SHP77 (cell line): ENCODE measurements at places on chromosomes 2 and 18.

GRCh38 chr2:217691516-217691915 lies 311.3 kb downstream of the TNS1 start:
- no peak for DNase-seq

DNA sequence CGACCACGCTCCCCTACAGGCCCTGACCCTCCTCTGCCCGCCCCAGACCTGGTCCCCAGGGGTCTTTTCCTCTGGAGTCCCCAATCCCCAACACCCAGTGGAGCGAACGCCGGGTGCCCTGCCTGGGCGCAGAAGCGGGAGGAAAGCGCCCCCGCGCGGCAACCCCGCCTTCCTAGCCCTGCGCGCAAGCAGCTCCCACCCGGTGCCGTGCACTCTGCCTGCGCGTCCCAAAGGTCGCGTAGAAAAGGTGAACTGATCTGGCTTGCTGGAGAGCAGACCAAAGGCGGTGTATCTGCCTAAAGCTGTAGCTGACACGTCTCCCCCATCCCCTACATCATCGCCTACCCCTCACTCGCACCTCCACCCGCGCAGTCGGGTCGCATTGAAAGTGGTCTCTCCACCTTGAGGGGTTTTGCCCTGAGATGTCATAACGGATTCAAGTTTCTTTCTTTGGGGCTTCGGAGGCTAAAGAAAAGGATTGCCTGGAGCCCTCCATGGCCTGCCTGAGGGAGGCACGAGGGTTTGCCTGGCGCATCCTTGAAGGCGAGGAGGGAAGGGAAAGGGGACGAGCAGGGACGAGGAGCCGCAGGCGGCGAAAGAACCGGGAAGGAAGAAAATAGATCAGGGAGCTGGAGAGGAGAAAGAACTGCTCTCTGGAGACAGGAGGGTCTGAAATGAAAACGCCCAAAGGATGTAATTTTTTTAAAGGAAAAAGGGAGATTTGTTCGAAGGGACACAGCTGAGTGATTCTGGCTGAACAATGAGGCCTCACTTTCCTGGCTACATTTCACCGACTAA lies 5.8 kb downstream of the GAD1 start:
- no peak for DNase-seq

DNA sequence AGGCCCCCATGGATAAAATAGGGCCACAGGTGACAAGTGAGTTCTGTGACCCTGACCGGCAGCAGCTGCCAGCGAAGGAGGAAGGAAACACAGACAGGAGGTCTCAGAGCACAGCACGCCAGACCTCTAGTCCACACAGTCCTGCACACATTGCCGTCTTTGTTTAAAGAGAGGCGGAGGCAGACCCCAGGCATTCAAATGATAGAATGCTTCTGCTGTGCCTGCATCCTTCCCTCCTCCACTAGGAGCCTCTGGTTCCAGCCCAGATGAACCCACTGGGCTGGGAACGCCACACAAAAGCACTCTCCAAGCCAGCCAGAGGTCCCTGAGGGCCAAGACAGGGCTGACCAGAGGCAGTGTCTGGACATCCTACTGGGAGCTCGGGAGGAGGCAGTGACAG lies 118.7 kb downstream of the KLHL29 start:
- no peak for DNase-seq

DNA sequence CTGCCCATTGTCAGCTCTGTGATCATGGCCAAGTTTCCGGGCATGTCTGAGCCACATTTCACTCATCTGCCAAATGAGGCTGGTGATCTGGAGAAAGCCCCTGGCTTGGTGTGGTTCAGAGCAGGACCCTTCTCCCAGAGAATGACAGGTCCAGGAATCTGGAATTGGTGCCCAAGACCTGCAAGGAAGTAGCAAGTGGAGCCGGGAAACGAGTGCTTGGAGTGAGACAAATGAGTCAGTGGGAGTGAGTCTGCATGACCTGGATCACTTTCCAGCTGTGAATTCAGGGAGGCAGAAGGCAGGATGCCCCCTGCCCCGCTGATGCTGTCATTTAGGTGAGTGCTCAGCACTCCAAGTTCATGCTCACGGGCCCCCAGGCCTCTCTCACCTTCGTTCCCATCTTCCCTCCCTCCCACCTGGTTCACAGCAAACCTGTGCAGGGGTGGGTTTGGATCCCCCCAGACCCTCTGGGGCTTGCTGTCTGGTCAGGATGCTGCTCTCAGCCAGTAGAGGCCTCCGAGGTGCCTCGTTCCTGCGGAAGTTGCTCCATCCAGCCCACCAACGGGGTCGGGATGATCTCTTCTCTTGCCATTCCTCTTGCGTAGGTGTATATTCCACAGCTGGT lies 104.4 kb downstream of the INHBB start:
- no peak for DNase-seq

GRCh38 chr2:199480966-199481365 lies 23.2 kb upstream of the SATB2 start:
- DNase-seq, result no peak

DNA sequence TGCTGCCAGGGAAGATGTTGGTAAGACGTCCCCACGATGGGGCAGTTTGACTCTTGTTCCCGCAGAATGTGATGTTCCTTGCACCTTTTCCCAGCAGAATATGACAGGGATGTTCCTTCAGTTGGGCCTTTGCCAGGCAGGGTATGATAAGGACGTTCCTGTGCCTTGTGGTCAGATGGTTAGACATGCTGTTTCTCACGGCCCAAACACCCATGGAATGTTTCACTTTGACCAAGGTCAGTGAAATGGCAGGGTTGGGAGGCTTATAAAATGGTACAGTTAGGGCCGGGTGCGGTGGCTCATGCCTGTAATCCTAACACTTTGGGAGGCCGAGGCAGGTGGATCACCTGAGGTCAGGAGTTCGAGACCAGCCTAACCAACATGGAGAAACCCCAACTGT lies 40.3 kb upstream of the YPEL5 start:
- no peak for DNase-seq

DNA sequence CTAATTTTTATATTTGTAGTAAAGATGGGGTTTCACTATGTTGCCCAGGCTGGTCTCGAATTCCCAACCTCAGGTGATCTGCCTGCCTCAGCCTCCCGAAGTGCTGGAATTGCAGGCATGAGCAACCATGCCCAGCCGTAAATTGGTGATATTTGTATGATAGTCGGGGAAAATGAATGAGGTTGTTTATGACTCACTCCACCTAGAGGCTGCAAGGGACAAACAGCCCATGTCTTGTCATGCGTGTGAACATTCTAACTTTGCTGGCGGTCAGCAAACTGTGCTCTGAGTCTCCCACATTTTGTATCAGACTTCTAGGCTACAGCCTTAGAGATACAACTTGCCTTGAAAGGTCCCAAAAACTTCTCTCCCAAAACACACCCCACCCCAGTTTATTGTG lies 133.5 kb upstream of the DTNA start:
- DNase-seq, result no peak

GRCh38 chr18:41073372-41073954 lies 881.6 kb upstream of the PIK3C3 start:
- no peak for DNase-seq

GRCh38 chr2:71716697-71717624 lies 263.6 kb downstream of the DYSF start:
- no peak for DNase-seq

GRCh38 chr18:6776188-6776587 lies 46.7 kb downstream of the ARHGAP28 start:
- DNase-seq, result no peak

- no peak for DNase-seq
Observed at GRCh38 chr2:128600581-128601297, 282.1 kb upstream of the HS6ST1 start.

- DNase-seq, result no peak
Observed at GRCh38 chr2:191582355-191582754, 95.6 kb upstream of the NABP1 start.

GRCh38 chr2:176758426-176758825 lies 454.2 kb upstream of the HNRNPA3 start:
- no peak for DNase-seq

- DNase-seq, result no peak
Observed at GRCh38 chr2:44937688-44938240, 3.7 kb upstream of the SIX3 start.

DNA sequence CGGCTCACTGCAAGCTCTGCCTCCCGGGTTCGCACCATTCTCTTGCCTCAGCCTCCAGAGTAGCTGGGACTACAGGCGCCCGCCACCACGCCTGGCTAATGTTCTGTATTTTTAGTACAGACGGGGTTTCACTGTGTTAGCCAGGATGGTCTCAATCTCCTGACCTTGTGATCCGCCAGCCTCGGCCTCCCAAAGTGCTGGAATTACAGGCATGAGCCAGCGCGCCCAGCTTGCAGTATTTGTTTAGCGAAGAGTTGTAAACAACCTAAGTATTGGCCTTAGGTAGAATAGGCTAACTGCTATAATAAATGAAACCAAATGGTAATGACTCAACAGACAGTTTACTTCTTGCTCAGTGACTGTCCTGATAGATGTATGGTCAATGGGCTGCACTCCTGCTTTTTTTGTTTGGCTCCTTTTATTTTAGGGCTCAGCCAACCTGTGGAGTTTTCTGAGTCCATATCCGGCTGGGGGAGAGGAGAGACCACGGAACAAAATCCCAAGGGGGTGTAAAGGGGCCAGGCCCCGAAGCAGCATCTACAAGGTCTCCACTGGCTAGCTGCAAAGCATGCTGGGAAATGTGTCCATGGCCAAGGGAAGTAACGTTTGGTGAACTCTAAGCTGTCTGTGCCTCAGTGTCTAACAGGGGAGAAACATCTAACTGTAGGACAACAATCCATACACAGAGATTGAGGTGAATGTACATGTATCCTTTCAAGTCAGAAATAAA lies 841.0 kb upstream of the ID2 start:
- no peak for DNase-seq

- no peak for DNase-seq
Observed at GRCh38 chr2:224666951-224667553, 49.1 kb downstream of the CCDC195 start.

GRCh38 chr2:96877631-96878092 lies 7.8 kb upstream of the SEMA4C start:
- DNase-seq, result no peak

DNA sequence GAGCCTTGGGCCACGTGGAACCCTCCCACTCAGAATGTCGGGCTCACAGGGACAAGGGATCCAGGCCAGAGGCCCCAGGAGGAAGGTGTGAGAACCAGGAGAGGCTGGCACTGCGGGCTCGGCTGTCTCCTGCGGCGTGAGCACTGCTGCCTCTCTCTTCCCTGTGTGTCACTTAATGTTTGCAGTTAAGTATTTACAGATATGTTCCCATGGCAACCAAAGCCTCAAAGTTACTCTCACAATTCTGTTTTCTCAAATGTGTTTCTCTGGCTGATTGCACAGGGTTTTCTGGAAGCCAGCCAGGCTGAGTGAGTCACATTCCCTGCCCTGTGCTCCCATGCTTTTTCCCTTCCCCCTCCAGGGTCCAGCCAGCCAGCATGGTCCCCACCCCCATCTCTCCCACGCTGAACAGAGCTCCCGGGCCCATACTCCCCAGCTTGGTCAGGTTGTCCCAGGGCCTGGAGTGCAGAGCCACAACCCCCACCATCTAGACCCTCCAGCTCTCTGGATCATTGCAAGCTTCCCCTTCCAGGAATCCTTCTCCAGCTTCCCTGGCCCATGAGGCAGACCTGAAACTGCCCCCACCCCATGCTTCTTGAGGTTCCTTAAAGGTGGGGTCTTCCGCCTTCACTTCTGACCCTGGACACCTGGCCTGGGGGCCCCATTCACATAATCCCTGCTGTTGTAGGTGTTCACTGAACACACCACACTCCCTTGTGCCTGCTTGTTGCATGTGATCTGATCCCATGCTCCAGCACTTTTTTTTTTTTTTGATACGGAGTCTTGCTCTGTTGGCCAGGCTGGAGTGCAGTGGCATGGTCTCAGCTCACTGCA lies 265.9 kb downstream of the CELF4 start:
- DNase-seq, result peak; percentile 88

DNA sequence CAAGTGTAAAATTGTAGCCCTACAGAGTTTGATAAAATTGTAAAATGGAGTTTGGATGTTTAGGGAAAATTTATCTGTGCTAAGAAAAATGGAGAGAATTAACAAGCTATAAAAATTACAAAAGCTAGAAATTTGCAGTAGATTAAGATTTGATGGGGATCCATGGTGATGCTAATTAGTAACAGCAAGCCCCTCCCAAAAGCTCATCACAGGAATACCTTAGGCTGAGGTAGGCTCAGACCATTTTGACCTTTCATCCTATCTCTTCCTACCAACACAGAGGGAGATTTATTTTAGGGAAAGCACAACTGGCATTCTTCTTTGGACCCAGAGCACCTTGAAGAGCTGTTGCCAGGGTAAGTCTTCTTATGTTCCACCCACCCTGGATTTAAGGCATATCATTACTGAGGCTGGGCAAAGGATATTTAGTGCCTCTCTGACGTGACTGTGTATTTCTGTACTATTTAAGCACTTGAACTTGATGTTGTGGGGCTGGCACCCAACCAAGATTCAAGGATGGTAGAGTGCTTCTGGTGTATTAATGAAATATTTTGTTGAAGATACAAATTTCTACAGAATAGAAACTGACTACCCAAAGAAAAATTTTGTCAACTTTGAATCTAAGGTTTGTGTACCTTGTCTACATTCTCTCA lies 70.8 kb upstream of the SLC39A10 start:
- no peak for DNase-seq

DNA sequence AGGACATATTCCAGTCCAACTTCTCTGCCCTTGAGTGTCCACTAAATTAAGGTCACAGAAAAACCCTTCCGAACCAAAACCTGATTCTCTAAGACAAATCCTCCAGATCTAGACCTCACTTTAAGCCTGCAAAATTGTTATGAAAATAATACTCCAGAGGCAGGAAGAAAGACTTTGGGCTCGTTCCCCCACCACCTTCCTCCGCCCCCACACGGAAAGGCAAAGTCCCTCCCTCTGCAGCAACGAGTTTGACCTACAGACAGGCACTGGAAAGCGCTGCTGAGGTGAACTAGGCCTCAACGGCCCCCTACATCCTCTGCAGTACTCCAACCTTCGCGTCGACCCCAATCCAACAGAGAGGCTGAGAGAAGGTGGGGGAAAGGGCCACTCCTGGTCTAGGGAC lies 808 bp downstream of the ATP5MC3 start:
- no peak for DNase-seq

- no peak for DNase-seq
Observed at GRCh38 chr2:68483011-68483410, 15.6 kb downstream of the APLF start.

DNA sequence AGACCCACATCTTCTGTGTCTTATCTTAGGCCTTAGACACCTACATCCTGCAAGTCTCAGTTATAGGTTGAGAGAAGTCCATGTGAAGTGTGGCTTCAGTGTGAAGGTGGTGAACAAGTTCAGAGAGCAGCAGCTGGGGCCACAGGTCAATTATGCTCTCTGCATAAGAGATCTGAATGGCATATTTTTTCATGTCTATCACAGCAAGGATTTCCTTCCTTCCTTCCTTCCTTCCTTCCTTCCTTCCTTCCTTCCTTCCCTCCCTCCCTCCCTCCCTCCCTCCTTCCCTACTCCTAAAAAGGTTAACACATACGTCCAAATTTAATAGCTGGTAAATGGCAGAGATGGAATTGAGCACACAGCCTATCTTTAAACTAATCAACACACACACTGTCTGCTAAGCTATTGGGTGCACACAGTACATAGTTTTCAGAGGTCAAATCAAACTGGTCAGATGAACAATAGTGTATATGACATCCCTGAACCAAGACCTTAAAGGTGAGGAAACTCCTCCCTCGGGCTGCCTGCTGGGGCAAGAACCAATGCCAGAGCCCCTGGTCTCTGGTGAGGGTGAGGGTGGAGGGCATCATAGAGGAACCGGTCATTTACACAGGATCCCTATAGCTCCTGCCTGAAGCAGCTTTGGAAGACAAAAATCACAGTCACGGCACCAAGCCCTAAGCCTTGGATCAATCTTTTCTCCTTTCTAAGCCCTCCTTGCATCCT lies 240.9 kb downstream of the ICOS start:
- DNase-seq, result no peak

- no peak for DNase-seq
Observed at GRCh38 chr2:236180076-236180816, 12.1 kb upstream of the GBX2 start.

GRCh38 chr2:67416136-67416535 lies 19.0 kb downstream of the ETAA1 start:
- no peak for DNase-seq
